Activated CD8-positive, alpha-beta memory T cell treated with anti-CD3 and anti-CD28 coated beads for 4 hours (primary cell): ENCODE measurements at places on chromosomes 16 and 17.

- no peak for DNase-seq
Observed at GRCh38 chr17:37648555-37648954, 5.3 kb upstream of the DDX52 start.

- no peak for DNase-seq
Observed at GRCh38 chr16:71724320-71724751, at the start of gene PHLPP2. TSS of gene PHLPP2 (minus strand) at chr16:71724701. CDS start at chr16:71714795, 9,906 bp downstream.

DNA sequence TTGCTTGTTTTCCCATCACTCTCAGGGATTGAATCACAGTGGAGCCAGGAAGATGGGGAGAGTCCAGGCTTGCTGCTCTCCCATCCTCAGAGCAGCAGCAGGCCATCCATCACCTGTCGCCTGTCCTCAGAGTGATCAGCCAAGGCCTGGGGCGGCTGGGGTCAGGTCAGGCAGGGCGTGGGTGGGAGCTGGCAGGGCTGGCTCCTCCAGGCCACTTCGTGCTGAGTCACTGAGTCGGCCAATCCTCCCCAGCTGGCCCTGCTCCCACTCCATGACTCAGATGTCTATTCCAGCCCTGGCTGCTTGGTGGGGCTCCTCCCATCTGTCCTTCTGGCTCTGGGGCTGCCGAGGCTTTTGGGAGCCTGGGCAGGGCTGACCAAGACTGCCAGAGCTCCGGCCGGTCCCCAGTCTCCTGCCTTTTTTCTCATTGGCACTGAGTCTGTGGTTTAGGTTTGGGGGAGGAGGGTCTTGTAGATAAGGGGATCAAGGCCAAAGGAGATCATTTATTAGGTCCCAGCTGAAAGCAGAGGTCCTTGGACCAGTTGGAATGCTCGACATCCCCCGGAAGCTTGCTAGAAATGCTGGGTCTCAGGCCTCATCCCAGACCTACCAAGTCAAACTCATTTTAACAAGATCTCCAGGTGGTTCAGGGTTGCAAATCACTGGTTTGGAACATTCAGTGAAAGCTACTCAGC lies 72.7 kb downstream of the ABCC1 start:
- DNase-seq: no peak

DNA sequence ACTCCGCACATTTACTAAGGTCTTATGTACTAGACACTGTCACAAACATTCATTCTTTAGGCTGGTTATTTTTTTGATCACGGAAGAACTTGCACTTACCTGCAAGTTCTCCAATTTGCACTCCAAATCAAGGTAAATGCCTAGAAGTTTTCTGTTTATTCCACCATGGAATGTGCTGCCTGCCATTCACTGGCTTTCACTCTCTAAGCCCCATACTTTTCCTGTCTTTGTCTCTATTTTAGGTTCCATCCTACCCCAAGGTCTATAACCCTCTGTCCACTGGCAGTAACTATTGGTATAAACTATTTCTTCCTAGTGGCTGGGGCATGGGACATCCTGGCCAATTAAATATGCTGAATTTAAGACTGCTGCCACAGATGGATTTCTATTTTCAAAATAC lies 15.9 kb downstream of the XPO6 start:
- no peak for DNase-seq
